Stimulated activated CD8-positive, alpha-beta memory T cell treated with anti-CD3 and anti-CD28 coated beads, Interleukin-2, amount 100 ng/mL, for 1 hour (primary cell): ENCODE measurements at places on chromosomes 11 and 22.

DNA sequence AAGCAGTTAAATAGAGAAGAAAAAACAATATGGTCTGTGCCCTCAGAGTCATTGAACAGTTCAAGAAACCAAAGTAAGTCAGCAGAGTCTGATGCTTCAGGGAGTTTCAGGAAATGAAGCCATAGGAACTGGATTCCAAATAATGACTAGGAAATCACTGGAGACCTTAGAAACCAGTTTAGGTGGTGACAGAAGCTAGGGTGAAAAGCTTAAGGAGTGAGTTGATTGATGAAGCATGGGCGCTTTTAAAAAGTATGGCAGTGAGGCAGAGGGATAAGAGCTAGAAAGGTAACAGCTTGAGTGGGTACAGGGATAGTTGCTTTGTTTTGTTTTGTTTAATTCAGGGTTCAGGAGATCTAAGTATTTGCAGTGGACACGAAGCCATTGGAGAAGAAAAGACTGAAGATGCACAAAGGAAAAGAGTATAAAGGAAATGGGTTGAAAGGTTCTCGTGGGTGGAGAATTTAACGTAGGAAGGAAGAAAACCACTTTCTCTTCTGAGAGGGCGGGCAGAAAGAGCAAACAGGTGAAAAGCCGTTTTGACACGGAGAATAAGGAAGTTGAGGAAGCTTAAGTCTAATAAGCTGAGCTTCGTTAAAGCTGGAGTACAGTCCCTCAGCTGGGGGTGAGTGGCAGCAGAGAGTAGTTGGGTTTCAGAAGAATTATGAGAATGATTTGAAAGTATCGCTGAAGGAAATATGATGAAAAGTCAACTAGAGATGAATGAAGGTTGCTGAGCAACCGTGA, 14.8 kb downstream of the SGSM3 start:
- DNase-seq = no peak

DNA sequence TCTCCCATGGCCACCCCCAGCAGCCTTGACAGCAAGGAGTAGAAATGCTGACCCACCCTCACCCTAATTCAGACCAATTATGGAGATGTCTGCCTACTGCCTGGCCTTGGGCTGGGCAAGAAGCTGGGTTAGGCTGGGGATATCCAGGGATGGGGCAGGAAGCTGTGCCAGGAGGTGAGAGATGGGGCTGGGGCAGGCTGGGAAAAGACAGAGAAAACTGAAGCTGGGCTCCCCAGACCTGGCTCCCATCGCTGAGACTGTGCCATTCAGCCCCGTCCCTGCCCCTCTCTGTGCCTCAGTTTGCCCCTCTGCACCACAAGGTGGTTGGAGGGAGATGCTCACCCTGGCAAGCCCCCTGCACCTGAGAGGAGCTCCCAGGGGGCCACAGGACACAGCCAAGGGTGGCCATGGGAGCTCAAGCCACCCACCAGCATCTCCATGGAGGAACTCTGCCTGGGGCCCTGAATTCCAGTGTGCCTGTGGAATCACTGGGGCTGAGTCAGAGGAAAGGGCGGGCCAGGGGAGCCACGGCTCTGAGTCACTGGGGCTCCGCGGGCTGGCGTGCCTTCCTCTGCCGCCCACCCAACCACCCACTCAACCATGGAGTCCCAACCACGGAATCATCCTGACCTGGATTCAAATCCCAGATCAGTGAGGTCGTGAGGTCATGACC, 6.0 kb upstream of the CARD10 start:
- DNase-seq = no peak

DNA sequence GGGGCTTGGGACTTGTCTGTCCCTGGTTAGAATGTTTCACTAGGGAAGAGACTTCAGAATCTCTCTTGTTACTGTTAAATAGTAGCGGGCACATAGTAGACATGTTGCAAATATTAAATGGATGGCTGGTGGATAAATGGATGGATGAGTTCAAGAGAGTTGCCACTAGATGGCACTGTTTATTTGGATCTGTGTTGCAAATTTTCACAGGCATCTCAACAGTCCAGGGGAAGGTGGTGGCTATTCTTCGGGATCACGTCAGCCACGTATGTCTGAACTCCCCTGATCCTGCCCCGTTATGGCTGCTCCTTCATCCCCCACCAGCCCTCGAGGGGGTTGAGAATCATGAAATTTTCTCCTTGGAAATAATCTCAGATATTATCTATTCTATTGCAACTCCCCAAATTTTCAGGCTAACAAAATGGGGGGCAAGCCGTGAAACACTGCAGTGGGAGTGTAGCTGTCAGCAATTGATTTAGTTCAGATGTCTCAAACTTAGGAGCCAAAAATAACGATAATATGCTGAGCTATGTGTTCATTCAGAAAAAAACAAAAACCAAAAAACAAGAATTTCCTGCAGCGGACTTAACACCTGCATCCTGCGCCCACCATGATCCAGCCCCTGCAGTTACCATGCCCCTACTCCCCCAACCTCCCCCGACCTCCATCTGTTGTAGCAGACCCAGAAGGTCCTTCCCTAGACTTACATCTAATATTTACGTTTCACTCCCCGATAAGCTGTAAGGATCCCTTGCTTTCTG, 29.1 kb upstream of the BIRC3 start:
- DNase-seq = no peak

DNA sequence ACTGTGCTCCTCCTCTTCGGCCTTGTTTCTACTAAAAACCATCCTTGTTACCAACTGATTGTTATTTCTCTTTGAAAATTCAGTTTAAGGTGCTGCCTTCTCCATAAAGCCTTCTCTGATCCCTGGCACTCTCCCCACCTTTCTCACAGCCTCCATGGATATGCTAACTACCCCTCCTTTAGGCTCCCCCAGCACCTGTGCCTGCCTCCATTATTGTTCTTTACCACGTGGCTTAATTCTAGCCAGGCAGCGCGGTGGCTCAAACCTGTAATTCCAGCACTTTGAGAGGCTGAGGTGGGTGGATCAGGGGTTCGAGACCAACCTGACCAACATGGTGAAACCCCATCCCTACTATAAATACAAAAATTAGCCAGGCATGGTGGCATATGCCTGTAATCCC, 96.3 kb downstream of the MRTFA start:
- DNase-seq = no peak

GRCh38 chr11:32935462-32936029, 42.9 kb downstream of the QSER1 start:
- no peak for DNase-seq
